ENCODE measurements at places on chromosomes 11 and 22. TPM values are rescaled to one million over a fixed set of nuclear protein-coding genes. Genes with fewer than 3 reads are reported as not detected.

The TXN2 gene
- total RNA-seq = 124 TPM

The TMEM132A gene
- 0.99 TPM for total RNA-seq

The LUZP2 gene
- not detected for total RNA-seq

The TPH1 gene
- total RNA-seq = 0.50 TPM

The CTSC gene
- total RNA-seq = 122 TPM

The BLID gene
- not detected for total RNA-seq

The FAM227A gene
- total RNA-seq = 0.40 TPM

The XNDC1N gene
- total RNA-seq = 15.0 TPM

The UBQLNL gene
- total RNA-seq = 0.10 TPM

The CYP2D6 gene
- 1.4 TPM for total RNA-seq

The LINC01488 gene
- not detected for total RNA-seq

The OSM gene
- 23.3 TPM for total RNA-seq

The MMP12 gene
- not detected for total RNA-seq

The NXPE4 gene
- total RNA-seq = not detected

The PRSS23 gene
- total RNA-seq = 10.5 TPM

The KCNE3 gene
- not detected for total RNA-seq

The TRIM6 gene
- total RNA-seq = 0.44 TPM

Data from activated CD8-positive, alpha-beta memory T cell treated with anti-CD3 and anti-CD28 coated beads for 36 hours (primary cell).